ENCODE measurements at places on chromosomes 2 and 18. TPM values are rescaled to one million over a fixed set of nuclear protein-coding genes. Genes with fewer than 3 reads are reported as not detected.

The DOK6 gene
- total RNA-seq, result 0.07 TPM

The TCF7L1 gene
- total RNA-seq, result 3.8 TPM

The VSNL1 gene
- total RNA-seq, result 2.1 TPM

The ADCY3 gene
- 77.0 TPM for total RNA-seq

The NEUROD1 gene
- total RNA-seq, result not detected

The LRRTM1 gene
- not detected for total RNA-seq

The SH3RF3 gene
- under 0.01 TPM for total RNA-seq

The DLX1 gene
- 0.14 TPM for total RNA-seq

The NYAP2 gene
- total RNA-seq, result under 0.01 TPM

The GALNT5 gene
- total RNA-seq, result 30.1 TPM

The NCOA1 gene
- total RNA-seq, result 11.4 TPM

The KLHL14 gene
- total RNA-seq, result not detected

The SLC9A4 gene
- not detected for total RNA-seq

The CD8A gene
- total RNA-seq, result not detected

Data from nasal cavity respiratory epithelium epithelial cell of viscerocranial mucosa (primary cell).